Lower leg skin (tissue), 4 donors: ENCODE measurements at places on chromosomes 3 and 15. TPM values are rescaled to one million over a fixed set of nuclear protein-coding genes. Genes with fewer than 3 reads are reported as not detected.

Gene B3GNT5
- 12.7 TPM for total RNA-seq

Gene ACTC1
- total RNA-seq: 0.62 TPM

Gene MRPL3
- total RNA-seq: 60.0 TPM

Gene MAP4
- total RNA-seq: 120 TPM

Gene WWTR1
- 52.4 TPM for total RNA-seq

Gene RTP1
- total RNA-seq: not detected

Gene KNSTRN
- total RNA-seq: 14.8 TPM

Gene CDHR4
- total RNA-seq: not detected

Gene ZNF774
- total RNA-seq: 2.5 TPM

Gene GPR27
- 4.5 TPM for total RNA-seq

- no peak for DNase-seq
Measured at GRCh38 chr3:29759411-29760225, 478.7 kb downstream of the RBMS3 start.

DNA sequence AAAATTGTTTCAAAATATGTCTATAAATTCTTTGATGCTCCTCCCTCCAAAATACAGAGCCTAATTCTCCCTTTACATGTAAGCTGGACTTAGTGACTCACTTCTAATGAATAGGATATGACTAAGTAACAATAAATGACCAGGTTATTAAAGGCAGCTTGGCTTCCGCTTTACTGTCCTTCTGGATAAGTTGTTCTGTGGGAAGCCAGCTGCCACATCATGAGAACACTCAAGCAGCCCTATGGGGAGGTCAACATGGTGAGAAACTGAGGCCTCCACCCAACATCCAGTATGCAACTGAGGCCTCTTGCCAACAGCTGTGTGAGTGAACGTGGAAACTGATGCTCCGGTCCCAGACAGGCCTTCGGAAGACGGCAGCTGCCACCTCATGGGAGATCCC, 247.3 kb upstream of the CHRM5 start:
- DNase-seq: no peak

GRCh38 chr15:41957021-41957897, 15.1 kb downstream of the EHD4 start:
- DNase-seq: no peak

DNA sequence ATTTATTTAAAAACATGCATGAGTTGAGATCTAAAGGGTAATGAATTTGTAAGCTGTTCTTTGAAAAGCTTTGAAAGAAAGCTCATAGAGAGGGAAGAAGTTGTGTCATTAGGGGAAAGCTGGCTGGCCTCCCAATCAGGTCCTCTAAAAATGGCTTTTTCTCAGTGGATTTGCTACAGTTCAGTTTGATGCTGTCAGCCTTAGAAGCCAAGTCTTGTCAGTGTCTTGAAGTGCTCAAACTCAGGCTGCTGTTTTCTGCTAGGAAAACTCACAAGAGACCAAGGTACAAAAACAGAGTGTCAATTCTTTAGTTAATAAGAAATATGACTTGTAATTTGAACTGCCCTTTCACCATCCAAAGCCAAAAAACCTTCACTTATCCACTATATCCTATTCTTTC, 243.8 kb downstream of the OTOL1 start:
- no peak for DNase-seq

GRCh38 chr3:170355738-170356595, 1.5 kb upstream of the SKIL start:
- peak; percentile 26 for DNase-seq

DNA sequence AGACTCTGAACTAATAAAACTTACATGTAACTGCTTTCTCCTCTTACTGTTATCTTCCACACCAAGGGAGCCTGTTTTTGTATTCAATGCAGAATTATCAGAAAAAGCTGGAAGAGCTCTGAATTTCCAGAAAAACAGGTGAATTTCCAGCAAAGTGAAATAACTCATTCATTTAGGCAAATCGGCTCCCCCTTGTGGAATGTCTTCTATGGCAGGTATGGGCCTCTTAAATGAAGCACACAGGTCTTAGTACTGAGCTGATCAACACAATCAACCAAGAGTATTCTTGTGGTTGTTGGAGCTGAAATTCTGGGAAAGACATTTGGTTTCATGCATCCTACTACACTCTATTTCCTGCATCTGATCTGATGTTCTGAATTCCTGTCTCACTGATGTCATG, 31.0 kb upstream of the PTPRG start:
- DNase-seq: no peak

GRCh38 chr3:127909646-127910045, 5.4 kb upstream of the KBTBD12 start:
- no peak for DNase-seq

- DNase-seq: no peak
Measured at GRCh38 chr3:4845882-4846281, 133.4 kb upstream of the BHLHE40 start.

- peak; percentile 92 for DNase-seq
Measured at GRCh38 chr3:169812332-169813235, at the start of the genes LRRC34 and LRRIQ4. LRRC34 (minus strand) TSS chr3:169812904; CDS start chr3:169812548, 356 bp downstream. LRRIQ4 (plus strand) TSS chr3:169812870; CDS start chr3:169821922, 9,052 bp downstream.

- DNase-seq: peak; percentile 54
Measured at GRCh38 chr3:13141991-13142412, 68.8 kb upstream of the IQSEC1 start.

- no peak for DNase-seq
Measured at GRCh38 chr15:38242055-38242454, 10.6 kb upstream of the SPRED1 start.

GRCh38 chr15:89116404-89116803, 28.1 kb downstream of the ABHD2 start:
- no peak for DNase-seq

GRCh38 chr3:10716964-10717363, 99.1 kb upstream of the SLC6A11 start:
- no peak for DNase-seq

GRCh38 chr15:45539680-45540079, 17.1 kb upstream of the SLC30A4 start:
- DNase-seq: no peak

DNA sequence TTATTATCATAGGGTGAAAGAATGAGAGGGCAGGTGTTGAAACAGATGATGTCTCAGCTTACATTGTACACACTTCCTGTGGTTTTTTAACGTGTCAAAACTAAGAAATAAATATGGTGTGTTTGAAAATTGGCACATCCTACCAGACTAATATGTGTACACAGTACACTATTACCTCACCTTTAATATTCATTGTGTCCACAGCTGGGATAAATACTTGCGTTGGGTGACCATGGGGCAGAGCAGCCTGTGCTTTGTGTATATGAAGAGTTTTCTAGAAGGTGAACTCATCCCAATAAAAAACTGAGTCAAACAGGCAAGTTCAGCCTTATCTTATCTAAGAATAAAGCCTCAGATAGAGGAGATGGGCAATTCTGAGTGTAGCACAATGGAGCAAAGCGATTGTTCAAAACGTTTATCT, 17.3 kb downstream of the SUCNR1 start:
- DNase-seq: no peak

DNA sequence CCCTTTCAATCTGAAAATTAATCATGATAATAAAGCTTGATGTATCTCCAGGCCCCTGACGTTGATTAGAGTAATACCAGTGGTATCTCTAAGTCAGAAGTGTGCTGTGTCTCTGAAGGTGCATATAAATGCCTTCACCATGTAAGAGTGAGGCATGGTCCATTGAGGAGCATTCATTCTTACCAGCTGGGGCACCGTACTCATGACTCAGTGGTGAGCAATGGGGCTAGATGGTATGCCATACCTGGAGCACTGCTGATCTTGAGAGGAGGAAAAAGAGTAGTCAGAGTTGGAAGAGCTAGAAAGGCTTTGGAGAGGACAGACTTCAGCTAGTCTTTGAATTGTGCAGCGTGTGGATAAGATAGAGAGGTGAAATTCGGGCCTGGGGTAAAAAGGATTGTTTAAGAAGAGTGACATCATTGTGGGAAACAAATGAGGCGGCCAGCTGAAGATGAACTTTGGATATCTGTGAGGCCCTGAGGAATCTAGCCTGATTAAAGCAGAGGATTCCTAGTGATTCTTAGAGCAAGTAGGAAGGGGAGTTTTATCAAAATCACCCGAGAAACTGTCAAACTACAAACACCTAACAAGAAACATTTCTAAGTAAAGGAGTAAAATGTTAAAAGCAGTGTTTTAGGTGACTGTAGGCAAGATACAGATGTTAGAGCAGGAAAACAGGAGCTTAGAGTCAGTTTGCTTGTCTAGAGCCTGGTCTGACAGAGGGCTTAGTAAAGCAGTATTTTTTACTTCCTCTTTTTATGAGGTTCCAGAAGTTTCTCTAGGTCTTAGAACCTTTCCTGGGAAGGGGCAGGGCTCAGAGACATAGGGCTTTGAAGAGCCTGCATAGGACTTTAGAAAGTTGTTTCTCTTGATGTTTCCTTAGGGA, 13.6 kb downstream of the TMOD3 start:
- DNase-seq: no peak
